ENCODE measurements at places on chromosomes 7 and 10.

- no peak for DNase-seq
Measured at GRCh38 chr10:119807960-119808697, 64.5 kb downstream of the MCMBP start.

GRCh38 chr7:156435486-156436231 lies 204.9 kb upstream of the RNF32 start:
- DNase-seq: no peak

- no peak for DNase-seq
Measured at GRCh38 chr10:119279441-119279840, 72.1 kb downstream of the GRK5 start.

DNA sequence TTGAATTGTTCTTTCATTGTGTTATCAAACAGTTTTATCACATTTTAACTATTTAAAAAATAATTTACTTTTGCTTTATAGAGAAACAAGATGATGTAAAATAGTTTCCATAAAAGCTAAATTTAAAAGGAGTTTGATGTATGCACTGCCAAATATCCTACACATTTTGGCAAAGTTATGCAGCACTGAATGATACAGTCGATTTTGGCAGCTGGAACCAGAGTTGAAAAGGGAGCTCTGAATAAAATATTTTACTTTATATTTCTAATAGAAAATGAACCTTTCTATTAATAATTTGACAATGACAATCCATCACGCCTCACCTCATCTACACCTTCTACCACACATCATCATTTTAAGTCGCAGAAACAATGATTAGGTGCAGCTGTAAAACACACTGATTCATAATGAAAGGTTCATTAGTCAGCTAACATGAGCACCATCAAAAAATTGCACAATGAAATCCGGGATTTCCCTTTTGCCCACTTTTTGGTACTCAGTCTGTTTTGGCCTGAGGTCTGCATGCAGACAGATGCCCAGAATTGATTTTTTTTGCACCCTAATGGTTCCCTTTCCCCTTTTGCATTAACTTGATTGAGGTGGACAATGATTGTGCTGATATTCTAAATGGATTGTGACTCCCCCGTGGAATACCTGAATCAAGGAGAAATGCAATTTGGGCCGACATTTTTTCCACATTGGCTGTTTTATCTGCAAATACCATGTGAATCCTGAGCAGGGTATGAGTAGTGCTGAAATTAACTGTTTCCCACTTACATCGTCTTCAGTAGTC lies 105.8 kb downstream of the THSD7A start:
- no peak for DNase-seq

DNA sequence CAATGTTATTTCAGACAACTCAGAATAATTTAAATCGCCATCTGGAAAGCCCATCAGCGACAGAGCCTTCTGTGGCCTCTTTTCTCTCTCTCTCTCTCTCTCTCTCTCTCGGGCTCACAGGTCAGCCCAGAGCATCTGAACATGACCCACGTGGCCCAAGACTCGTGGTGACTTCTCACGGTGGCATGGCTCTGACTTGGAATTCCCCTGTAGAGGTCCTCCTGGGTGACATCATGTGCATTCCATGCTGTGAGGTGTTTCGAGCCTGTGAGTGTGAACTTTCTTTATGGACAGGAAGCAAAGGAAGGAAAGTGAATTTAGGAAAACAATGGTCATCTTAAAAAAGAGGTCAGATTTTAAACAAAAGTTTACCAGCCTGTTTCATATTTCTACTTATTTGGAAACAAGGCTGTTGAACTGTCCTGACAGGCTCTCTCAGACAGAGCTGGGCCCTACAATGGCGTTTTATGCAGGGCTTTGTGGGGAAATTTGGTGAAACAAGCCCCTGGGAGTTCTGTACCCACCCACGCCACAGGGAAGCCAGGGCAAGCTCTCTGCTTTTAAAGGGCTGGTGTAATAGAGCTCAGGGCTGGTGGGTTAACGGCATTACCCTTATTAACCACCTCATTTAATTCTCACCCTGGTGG lies 359.7 kb upstream of the ZNF32 start:
- no peak for DNase-seq

DNA sequence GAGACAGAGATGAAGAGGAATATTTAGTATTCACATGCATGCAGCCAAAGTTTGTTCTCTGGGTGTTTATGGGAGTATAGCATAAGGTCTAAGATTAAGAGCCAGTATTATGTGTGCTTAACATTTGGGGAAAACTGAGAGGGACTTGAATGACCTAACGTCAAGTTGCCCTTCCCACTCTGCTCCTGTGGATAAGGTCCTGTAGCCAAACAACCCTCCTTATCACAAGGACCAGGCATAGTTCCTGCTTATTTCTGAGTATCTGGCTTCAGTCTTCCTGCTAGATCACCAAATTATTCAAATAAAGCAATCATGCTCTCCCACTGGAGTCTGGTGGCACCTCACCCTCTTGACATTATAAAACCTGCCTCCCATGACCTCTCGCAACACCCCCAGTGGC lies 137.9 kb upstream of the SEMA3E start:
- DNase-seq: no peak

- DNase-seq: no peak
Measured at GRCh38 chr10:27561334-27561733, 57.2 kb downstream of the RAB18 start.

GRCh38 chr7:38276096-38276877 lies 2.9 kb upstream of the TARP start:
- DNase-seq: no peak

GRCh38 chr7:46165276-46165675 lies 244.2 kb upstream of the IGFBP3 start:
- no peak for DNase-seq

- DNase-seq: no peak
Measured at GRCh38 chr7:116922545-116922944, 30.8 kb upstream of the ST7 start.

DNA sequence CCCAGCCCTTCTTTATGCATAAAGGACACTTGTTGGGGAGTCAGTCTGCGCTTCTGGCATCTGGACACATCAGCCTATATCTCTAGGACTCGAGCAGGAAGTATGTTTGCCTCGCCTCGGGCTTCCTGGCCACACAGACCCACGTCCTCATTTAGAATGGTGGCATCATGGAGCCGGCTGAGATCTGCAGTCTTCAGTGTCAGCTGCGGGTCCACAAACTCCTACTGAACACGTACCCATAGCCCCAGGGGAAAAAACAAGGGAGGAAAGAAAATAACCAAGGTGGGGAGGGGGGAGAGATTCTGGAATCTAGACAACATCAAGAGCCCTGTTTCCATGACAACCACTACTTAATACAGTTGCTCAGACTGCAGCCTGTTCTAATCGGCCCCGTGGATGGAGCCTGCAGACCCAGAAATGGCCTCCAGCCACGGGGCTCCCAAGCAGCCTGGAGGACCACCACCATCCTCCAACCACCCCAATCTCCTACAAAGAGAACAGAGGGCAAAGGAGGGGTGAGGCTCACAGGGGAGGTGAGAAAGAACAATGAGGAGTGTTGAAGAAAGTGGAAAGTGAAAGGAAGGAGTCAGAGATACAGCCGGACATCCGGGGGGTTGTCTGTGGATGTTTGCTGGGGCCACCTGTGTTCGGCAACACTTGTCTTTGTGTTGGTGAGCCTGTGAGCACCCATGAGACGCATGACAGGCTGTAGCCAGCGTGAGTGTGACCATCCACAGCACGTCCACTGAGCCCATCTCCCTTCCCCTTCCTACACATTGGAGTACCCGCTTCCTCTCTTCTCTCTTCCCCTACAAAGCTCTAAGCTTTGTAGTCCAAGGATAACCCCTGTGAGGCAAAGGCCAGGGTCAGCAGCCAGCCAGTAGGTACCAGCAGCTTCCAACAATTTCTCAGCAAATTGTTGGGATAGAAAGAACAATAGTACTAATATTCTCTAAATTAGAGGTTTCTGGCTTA lies 141.0 kb downstream of the PLXNA4 start:
- DNase-seq: no peak

DNA sequence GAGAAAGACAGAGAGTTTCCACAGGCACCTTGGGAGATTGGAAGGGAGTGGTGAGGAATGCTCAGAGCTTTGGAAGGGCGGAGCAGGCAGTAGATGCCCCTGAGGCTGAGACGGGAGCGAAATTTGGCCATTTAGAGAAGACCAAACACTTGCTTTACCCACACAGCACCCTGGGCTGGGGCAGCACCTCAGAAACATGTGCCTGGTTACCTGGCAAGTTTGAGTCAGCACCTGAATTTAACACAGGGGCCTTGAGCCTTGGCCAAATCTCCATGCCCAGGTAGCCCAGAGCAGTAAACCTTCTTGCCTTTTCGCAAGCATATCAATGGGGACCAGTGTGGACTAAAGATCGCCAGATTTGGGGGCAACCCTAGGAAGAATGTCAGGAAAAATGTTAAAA lies 111.9 kb upstream of the NFE2L3 start:
- no peak for DNase-seq

DNA sequence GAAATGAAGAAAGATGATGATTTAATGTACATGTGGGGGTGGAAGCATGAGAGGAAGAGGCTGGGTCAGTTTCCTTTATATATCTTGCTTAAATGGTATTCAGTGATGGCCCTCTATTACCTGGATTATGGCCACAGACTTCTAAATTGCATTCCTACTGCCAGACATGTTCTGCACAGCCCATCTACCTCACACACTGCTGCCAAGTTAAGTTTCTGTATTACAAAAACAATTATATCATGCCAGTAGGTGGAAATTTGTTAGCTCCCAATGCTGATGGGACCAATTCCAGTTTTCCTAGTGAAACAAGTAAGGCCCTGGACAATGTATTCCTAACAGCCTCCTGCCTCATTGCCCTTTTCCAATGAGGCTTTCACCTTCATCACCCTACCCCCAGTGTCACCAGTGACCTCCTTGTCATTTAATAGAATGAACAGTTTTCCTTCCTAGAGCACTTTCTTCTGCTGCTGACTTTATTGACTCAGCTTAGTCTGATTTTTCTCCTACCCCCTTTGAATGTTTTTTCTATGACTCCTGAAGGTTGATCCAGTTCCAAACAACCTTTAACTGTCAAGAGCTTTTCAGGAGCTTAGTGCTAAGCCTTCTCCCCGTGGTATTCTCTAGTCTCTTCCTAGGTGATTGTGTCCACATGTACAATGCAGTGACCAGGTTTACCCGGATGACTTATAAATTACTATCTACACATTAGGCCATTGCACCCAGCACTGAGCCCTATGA lies 316.6 kb upstream of the ANKRD30A start:
- no peak for DNase-seq

DNA sequence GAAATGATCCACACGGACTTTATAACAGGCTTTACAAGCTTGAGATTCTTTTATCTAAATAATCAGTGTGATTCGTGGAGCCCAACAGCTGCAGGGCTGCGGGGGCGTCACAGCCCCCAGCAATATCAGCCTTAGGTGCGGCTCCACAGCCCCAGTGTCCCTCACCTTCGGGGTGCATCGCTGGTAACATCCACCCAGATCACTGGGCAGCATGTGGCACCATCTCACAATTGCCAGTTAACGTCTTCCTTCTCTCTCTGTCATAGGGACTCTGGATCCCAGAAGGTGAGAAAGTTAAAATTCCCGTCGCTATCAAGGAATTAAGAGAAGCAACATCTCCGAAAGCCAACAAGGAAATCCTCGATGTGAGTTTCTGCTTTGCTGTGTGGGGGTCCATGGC lies 155.6 kb downstream of the EGFR start:
- no peak for DNase-seq

DNA sequence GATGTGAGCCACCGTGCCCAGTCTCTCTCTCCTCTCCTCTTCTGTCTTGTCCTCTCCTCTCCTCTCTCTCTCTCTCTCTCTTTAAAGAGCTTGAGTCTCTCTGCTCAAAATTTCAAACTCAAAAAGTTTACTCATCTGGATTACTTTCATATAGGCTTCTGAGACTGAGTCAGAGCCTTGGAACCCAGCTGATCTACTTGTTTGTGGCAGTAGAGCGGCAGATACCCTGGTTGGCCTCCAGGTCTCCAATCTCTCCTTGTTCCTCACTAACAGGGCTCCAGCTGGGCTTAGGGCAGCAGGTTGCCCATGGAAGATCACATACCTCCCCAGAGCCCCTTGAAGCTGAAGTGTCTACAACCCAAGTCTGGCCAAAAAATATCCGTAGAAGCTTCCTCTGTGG lies 51.0 kb downstream of the HHEX start:
- DNase-seq: no peak

- no peak for DNase-seq
Measured at GRCh38 chr7:106001886-106002285, 38.8 kb downstream of the CDHR3 start.

- DNase-seq: no peak
Measured at GRCh38 chr7:34848670-34849069, 188.6 kb downstream of the DPY19L1 start.

- no peak for DNase-seq
Measured at GRCh38 chr7:157692460-157693011, 355.7 kb downstream of the DNAJB6 start.

- no peak for DNase-seq
Measured at GRCh38 chr7:149161241-149161848, 14.1 kb downstream of the ZNF398 start.

DNA sequence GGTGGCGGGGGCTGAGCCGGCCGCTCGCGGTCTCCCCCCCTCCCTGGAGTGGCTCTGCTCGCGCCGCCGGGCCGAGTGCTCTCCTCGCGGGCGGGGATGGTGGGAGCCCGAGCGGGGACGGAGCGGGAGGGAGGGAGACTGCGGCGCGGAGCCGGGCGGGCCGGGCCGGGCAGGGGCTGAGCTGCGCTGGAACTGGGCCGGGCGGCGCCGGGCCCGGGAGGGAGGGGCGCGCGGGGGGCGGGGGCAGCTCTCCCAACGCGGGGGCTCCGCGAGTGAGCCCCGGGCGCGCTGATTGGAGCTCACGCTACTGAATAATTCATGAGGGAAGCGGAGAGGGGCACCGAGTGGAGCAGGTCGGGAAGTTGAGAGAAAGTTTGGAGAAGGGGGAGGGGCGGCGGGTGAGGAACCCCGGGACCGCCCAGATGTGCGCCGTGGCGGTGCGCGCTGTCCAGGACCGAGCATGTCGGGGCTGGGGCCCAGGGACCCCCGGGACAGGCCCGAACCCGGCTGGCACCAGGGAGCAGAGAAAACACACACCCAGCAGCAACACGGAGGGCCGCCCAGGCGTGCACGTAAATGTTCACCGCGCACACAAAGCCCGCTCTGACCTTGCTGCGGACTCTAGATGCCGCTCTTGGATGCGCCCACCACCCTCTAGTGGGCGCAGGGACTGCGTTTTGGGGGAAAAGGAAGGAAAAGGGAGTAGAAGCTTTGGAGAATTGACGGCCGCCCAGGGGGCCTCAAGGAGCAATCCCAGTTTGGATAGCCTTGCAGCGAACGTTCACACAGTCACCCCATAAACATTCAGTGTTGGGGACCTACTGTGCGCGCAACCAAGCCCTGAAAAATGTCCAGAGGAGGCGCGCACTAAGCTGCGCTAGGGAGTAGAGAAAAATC lies at the start of gene EPHB4:
Gene EPHB4 (minus strand): TSS at position 194 of the 897 bp plus-strand sequence. CDS start 493 bp downstream, outside the sequence.
- DNase-seq: no peak

GRCh38 chr7:14950013-14950412 lies 47.5 kb upstream of the DGKB start:
- no peak for DNase-seq

- DNase-seq: no peak
Measured at GRCh38 chr10:31073996-31074721, 42.5 kb upstream of the ZNF438 start.
